Brain pericyte (primary cell): ENCODE measurements at places on chromosomes 1 and 21.

- DNase-seq: no peak
Observed at GRCh38 chr1:975896-976683, 5.8 kb downstream of the PERM1 start.

DNA sequence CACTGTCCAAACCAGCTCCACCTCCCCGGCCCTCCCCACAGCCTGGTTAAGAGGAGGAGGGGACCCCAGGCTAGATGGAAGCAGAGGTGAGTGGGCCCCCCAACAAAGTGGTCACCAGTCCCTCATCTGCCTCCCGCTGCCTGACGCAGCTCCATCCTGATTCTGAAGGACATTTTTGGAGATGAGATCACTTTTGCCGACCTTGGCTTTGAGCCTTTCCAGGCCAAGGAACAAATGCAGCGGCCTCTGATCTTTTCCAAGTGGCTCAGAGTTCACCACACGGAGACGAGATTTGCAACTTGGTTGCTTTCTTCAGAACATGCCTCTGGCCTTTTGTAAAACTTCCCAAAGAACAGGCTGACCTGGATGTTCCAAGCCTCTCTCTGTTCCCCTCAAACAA is 223.1 kb downstream of the NPHP4 start:
- no peak for DNase-seq

- DNase-seq: no peak
Observed at GRCh38 chr1:109838838-109839240, 71.8 kb upstream of the CSF1 start.

GRCh38 chr1:212738330-212738729 is 38.7 kb upstream of the BATF3 start:
- no peak for DNase-seq

GRCh38 chr1:162704673-162705424 is 72.6 kb downstream of the DDR2 start:
- DNase-seq: no peak

- no peak for DNase-seq
Observed at GRCh38 chr1:211830055-211830327, 572 bp downstream of the LPGAT1 start.

DNA sequence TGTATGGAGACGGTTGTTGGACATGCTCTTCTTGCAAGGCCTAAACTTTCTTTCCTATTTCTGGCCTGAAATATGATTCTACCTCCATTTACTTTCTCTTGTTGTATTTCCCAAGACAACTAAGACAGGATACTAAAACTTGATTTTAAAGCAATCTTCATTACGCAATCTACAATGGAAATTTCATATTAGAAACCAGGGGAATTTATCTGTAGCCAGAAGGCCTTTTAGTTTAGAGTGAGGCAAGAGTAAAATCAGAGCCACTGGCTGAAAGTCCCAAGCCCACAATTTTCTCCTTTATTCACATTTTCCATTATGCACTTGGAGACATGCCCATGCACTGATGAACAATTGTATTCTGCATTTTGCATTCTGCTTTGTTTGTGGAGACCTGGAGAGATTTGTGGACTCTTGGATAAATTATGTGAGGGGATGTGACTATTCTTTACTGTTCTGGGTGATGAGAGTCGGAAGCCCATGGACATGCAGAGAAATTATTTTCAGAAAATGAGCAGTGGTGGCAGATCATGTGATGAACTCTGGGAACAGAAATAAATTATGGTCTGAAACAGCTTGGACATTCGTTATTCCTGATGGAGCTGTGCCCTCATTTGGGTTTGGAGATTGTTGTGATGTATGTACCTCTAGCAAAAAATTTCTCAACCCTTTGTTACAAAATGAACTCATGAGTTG is 336.8 kb downstream of the SEC16B start:
- no peak for DNase-seq

DNA sequence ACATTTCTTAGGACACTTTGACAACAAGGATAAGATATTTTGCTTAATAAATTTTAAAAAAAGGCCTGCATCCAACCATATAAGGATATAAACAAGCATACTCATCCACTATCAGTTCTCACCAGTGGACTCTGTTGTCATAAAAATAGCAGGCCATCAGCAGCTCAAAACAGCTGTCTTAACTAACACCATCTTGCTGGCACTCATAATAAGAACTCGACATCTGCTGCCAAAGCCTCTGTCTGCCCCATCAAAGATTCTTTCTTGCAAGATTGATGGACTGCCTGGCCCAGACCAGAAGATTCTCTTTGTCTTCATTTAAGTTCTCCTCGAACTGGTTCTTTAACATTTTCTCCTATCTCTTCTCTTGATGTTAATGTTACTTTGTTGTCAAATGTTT is 10.1 kb downstream of the JMJD4 start:
- DNase-seq: no peak

GRCh38 chr1:58180537-58180936 is 366.0 kb downstream of the OMA1 start:
- no peak for DNase-seq

GRCh38 chr21:41428311-41428710 is 2.3 kb downstream of the MX1 start:
- no peak for DNase-seq

DNA sequence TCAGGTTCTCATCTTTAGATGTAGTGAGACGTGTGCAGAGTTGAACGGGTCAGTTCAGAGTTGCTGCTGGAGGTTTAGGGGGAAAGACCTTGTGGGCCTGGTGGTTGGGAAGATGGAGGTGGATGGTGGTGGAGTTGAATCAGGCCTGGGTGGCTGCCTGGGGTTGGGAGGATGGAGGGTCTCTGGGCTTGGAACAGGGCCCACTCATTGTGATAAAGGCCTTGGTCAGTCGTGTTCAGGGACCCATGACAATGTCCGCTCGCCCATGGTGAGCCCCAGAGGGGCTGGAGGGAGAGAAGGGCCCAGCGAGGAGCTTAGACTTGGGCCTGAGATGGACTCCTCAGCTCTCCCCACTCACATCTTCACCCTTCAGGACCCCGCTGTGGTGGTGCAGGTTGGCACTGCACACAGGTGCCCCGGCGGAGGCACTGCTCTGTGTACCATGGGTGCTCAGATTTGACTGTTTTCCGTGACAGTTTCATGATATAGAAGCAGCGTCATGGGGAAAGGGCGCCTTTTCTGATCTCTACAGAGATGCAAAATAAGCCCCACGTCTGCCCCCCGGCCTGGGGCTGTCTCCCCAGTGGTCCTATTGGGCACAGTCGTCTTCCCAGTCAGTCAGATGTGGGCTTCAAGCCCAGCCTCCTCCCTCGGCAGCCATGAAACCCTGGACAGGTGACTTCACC is 39.2 kb downstream of the DISP3 start:
- DNase-seq: no peak

DNA sequence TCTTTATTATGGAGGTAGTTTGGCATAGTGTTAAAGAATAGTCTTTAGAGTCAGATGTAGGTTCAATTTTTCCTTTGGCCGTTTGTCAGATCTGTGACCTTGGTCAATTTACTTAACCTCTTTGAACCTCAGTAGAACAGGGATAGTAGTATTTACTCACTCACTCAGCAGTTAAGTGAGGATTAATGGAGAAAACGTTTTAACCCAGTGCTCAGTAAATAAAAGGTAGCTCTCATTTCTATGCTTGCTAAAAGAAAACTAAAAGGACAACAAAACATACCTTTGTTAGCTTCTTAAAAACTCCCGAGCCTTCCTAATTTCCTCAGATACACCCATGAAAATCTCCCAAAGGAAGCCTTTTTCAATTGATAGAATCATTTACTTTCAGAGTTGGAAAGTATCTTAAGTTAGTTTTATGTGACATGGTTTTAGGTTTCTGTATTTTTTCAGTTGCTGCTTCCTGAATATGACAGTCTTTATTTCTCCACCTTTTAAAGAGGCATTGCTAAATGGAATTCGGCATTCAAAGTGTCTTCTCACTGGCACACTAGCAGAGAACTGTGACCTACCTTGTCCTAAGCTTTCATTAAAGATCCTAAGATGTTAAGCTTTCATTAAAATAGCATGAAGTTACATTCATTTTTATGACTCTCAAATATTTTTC is 7.8 kb downstream of the ABCD3 start:
- no peak for DNase-seq

- DNase-seq: no peak
Observed at GRCh38 chr1:224785622-224786021, 143.9 kb upstream of the DNAH14 start.

DNA sequence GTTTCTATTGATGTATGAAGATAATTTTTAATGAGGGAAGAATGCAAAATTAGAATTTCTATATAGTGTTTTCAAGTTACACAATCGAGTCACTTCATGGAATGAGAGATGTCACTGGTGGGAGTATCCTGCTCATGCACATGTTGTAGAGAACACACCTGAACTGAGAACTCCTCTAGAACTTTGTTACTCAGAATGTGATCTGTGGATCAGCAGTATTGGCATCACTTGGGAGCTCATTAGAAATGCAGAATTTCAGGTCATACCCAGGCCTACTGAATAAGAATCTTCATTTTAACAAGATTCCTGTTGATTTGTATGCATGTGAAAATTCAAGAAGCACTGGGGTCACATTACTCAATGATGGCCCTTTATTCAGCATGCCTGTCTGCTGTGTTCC is 28.8 kb downstream of the ZNF326 start:
- DNase-seq: no peak

- DNase-seq: no peak
Observed at GRCh38 chr1:232834066-232834465, 28.9 kb downstream of the MAP10 start.

GRCh38 chr21:28949318-28949717 is 43.4 kb downstream of the LTN1 start:
- DNase-seq: no peak

DNA sequence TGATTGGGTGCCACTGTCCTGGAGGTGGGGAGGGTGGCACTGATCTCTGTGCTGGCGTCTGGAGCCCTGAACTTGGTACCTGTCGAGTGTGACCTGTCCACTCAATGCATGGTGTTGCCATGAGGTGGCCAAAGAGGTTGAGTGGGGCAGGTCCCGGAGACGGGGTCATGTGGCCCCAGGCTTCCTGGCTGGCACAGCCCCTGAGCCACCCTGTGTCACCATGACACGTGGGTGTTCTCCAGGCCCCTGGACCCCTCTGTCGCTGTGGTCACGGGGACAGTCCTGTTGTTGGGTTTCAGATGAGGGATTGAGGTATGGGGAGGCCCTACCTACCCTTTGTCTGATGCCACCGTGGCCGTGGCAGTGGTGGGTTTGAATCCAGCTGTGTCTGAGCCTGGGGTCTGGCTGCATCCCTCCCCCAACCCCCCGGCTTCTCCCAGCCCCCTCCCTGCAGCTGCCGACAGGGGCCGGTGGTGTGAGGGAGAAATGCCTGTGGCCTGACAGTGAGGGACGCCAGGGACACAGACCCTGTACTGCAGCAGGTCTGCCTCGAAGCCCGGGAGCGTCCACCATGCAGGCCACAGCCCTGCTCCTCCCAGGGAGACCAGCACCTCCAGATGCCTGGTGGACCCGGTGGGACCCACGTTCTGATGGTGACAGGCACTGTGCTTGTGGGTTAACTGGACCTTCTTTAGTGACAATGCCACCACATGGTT is 12.0 kb downstream of the TRPM2 start:
- DNase-seq: no peak

DNA sequence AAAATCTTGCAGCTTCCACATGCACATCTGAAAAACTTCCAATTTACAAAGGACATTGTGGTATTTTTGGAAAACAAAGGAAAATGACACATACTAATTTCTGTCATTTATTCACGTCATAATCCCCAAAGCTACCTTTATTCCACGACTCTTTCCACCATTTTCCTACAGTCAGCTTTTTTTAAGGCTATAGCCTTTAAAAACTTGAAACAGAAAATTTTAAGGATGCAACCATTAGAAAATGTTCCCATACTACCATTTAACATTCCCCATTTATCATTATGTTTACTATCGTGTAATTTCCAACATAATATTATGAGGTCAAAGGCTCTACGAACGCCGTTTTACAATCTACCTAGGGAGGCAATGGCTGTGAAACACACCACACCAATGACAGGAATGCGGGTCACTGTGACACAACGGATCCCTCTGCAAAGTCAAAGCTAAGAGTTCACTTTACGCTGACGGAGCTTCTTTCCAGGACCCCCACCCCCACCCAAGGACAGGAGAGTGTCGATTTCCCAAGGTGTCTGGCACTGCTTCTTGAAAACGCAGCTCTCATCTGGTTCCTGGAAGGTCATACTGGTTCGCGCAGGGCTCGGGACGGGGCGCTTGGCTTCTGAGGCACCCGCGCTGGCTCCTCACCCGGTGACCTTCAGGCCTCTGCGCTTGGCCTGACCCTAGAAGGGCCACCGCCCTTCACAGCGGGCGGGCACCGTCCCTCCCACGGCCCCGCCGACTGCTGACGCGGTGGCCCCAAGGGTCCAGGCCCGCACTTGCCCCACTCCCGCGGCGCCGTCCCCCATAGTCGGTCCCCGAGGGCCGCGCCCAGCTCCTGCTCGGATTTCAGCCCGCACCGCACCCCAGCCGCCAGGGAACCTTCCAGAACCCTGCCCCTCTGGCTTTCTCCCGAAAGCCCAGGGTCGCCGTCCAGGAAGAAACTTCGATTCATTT is 50.5 kb upstream of the ATF3 start:
- DNase-seq: no peak

- DNase-seq: no peak
Observed at GRCh38 chr1:112110031-112110430, 120.6 kb upstream of the KCND3 start.

- DNase-seq: no peak
Observed at GRCh38 chr1:38451541-38451993, 405.0 kb upstream of the POU3F1 start.

DNA sequence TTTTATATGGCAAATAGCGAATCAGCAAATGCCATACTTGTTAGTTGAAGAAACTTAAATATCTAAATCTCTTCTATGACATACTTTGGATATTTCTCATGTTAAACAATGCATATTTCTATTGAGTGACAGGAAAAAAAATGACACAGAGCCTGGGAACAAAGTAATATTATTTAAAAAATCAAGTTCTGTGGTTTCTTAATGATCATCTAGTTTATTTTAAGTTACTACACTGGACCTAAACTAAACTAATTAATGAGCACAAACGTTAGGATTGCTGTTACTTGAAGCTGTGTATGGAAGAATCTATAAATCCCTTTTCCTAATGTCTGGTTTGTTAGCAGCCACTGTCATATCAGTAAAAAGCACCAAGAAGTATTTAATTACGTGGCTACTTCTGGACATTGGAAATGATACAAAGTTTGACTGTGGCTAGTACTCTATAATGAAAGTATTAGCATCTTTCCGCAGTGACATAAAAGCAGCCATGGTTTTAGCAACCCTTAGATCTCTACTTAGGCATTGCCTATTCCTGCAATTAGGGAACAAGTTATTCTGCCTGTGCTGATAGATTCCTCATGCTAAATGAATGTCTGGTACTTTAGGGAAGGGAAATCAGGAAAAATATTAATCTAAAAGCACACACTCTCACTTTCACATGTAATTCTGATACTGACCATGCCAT is 981.7 kb upstream of the B3GALT2 start:
- no peak for DNase-seq
